Tibial nerve (tissue), 4 donors: ENCODE measurements at places on chromosomes 7 and 10. TPM values are rescaled to one million over a fixed set of nuclear protein-coding genes. Genes with fewer than 3 reads are reported as not detected.
A peak's percentile ranks its signal among the peaks of the same experiment; 100 is the strongest.

GRCh38 chr10:84302223-84302622 is 26.2 kb upstream of the CCSER2 start:
- DNase-seq, result no peak

Gene NCF1
- total RNA-seq, result 4.5 TPM

GRCh38 chr7:3673524-3673923 is 372.5 kb downstream of the SDK1 start:
- DNase-seq, result no peak

Gene ARHGAP19
- total RNA-seq, result 109 TPM

Gene FAM25G
- total RNA-seq, result not detected

DNA sequence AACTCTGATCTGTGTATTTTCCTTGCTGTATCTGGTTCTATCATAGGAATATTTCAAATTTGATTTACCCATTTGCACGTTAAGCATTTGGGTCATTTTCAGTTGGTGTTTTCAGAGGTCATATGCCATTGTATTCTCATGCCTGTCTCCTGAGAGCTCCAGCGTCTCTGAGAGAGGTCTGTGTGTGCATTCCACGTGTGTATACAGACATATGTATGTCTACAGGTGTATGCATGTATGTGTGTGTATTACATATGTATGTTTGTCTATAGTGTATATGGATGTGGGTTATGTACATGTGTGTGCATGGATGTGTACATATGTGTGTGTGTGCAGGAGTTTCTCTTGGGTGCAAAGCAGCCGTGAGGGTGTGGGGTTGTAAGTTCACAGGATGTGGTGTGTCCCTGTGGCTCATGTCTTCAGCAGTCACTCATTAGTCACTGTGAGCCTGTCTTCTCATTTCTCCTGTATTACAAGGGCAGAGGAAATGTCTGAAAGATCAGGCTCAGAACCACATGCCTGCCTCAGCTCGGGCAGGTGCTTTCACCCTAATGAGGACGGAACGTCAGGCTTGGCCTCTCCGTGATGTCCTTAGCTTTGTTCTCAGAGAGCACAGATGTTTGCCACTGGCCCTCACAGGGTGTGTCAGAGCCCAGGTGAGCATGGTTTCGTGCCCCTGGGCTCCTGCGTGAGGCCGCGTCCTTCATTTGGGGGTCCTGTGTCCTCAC is 101.6 kb downstream of the NKX6-2 start:
- DNase-seq, result no peak

DNA sequence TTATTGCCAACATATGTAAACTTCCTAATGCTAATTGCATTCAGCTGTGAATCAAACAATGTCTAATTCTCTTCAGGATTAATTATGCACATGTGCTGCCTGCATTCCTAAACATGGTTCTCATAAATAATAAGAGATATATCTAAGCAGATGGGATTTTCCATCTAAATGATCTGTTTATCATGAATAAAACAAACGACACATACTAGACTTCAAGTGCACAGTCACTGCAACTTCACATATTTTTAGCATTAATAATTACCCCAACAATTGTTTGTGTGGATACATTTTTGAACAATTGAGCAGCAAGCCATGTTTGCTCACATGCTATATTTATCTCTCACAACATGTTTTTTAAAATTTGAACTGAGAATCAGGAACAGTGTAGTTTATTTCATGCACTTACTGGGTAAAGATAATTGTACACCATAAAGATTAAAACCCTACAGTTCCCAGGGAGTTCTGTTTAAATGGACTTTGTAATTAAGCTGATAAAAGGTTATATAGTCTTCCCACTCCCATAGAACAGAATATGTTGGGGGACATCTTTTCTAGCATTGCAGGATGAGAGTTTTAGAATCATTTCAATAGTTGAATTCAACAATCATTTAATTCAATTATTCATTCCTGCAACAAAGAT is 378.5 kb downstream of the MDFIC start:
- no peak for DNase-seq

GRCh38 chr10:125201108-125201524 is 40.8 kb upstream of the CTBP2 start:
- no peak for DNase-seq

Gene FEZF1
- 0.22 TPM for total RNA-seq

GRCh38 chr10:4704034-4704545 is 121.9 kb upstream of the AKR1E2 start:
- no peak for DNase-seq

Gene CTAGE6
- 0.90 TPM for total RNA-seq

- no peak for DNase-seq
Measured at GRCh38 chr7:65307651-65308299, 65.9 kb upstream of the ZNF92 start.

GRCh38 chr7:30263090-30263710 is 21.2 kb upstream of the ZNRF2 start:
- no peak for DNase-seq

Gene MAP3K8
- total RNA-seq, result 46.0 TPM

GRCh38 chr10:113493882-113494301 is 59.0 kb upstream of the HABP2 start:
- DNase-seq, result no peak

DNA sequence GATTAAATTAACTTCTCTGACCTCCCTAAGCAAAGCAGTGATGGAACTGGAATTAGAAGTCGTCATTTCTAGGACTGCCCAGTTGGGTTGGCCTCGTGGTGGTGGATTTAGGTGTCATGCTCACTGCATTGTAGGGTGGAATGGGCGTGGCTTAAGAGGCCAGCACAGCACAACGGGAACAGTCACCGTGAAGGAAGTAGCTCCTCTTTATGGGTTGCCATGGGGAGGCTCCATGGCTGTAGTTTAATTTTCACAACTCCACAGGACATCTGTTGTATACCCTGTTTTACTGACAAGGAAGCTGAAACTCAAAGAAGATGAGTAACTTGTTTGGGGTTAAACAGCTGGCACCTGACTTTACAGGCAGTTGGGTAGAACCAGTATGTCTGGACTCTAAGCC is 208.3 kb downstream of the CELF2 start:
- no peak for DNase-seq

DNA sequence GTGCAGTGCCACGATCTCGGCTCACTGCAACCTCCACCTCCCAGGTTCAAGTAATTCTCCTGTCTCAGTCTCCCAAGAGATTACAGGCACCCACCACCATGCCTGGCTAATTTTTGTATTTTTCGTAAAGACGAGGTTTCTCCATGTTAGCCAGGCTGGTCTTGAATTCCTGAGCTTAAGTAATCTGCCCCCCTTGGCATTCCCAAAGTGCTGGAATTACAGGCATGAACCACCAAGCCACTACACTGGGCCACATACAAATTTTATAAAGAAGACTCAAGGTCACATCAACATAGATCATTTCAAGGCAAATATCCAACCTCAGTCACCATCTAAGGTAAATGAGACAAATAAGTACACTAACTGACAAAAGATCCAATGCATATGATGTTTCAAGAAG is 32.1 kb downstream of the IGF2BP3 start:
- DNase-seq, result no peak

Gene IQUB
- 3.3 TPM for total RNA-seq

DNA sequence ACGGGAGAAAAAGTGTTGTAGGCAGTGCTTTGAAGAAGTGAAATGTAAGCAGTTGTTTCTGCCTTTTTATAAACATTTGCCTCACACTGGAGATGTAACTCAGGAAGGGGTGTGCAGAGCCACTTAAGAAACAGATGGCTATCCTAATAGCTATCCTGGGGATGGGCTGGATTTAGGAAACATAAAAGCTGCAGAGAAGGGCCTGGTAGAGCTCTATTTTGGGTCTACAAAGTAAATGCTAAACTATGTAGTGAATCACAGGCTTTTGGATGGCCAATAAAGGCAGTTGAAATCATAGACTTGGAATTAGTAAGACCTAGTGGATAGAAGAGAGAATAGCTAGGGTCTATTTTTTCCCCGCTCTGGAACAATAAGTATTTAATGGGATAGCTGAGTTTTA is 79.9 kb upstream of the AGR3 start:
- no peak for DNase-seq

DNA sequence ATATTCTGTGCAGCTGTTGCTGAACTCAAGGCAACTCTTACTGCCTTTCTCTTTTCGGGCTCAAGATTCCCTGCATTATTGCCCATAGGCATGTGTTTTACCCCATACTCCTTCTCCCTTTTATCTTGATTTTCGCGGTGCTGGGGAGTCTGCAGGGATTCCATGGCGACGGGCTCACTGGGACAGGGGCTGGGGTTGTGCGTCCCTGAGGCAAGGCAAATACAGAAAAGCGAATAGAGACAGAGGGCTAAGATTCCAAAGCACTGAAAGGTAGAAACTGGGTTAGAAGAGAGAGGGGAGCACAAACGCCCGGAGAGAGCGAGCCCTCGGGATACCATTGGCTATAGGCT is 519 bp upstream of the RPP38 start:
- DNase-seq, result no peak

GRCh38 chr7:106326594-106327537 is 42.1 kb upstream of the NAMPT start:
- DNase-seq, result no peak

Gene GALNT17
- 69.5 TPM for total RNA-seq

Gene PPP1R17
- not detected for total RNA-seq

GRCh38 chr10:78028438-78029268 is 662 bp downstream of the POLR3A start:
- DNase-seq, result no peak

DNA sequence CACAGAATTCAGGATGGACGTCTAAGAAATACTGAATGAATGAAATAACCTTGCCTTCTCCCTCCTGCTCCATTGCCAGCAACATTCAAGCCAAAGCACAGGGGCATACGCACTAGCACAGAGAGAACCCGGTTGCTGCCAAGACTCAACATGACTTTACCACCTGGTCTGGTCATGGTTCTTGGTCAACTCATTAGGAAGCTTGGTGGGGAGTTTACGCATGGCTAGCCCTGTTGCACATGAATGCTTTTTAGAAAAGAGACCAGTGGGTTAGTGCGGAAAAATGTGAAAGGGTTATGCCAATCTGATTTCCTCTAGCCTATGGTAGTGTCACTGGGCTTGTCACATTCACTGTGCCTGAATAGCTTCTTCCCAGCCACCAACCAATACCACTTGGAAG is 187.6 kb upstream of the NEBL start:
- no peak for DNase-seq

- peak; percentile 65 for DNase-seq
Measured at GRCh38 chr7:1466524-1467271, 7.4 kb upstream of the MICALL2 start.

Gene CNPY1
- total RNA-seq, result not detected

- no peak for DNase-seq
Measured at GRCh38 chr10:42476101-42476500, 162.3 kb downstream of the ZNF33B start.

GRCh38 chr10:123016228-123016627 is 7.4 kb downstream of the ACADSB start:
- no peak for DNase-seq

- no peak for DNase-seq
Measured at GRCh38 chr10:107474650-107475049, 310.1 kb upstream of the SORCS1 start.

GRCh38 chr7:1355568-1356340 is 103.5 kb downstream of the MICALL2 start:
- no peak for DNase-seq

DNA sequence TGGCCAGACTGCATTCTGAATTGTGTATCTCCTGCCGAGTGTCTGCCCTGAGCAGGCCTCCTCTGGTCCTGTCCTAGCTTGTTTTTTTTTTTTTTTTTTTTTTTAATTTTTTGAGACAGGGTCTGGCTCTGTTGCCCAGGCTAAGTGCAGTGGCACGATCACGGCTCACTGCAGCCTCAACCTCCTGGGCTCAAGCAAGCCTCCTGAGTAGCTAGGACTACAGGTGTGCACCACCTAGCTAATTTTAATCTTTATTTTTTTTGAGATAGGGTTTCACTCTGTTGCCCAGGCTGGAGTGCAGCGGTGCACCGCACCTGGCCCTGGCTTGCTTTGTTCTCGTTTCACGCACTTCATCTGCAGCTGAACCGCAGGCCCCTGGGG is 23.5 kb downstream of the COL26A1 start:
- no peak for DNase-seq
